ENCODE measurements at places on chromosomes 12 and 14.

DNA sequence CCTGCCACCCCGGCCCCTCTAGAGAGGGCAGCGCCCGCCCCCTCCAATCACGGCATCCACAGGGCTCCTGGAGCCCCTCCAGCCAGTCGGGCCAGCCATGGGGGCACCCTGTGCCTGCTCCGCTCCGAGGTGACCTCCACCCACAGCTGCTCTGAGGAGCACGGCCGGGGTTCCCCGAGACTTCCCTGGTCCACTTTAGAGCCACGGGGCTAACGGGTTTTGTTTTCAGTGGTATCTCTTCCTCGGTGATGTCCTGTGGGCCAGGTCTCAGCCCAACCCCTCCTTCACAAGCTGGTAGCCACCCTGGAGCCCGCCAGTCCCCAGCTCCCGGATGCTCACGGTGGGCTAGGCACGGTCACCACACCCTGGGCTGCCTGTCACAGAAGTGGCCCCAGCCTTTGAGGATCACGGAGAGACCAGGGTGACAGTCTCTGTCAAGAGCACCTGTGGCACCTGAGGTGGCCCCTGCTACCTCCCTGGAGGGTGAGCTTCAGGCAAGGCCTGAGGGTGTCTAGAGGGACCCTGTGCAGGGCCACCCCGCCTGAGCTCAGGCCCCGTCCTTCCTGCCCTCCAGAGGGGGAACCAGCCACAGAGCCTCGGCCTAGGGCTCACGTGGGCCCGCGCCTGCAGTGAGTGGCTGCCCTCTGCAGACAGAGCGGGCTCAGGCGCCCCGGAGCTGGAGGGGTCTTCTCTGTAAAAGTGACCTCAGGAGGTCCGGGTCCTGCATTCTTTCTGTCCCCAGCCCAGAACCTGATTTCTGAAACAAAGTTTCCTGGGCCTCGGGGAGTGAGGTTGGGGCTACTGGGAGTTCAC, 146.0 kb upstream of the C14orf180 start:
- no peak for ATAC-seq

DNA sequence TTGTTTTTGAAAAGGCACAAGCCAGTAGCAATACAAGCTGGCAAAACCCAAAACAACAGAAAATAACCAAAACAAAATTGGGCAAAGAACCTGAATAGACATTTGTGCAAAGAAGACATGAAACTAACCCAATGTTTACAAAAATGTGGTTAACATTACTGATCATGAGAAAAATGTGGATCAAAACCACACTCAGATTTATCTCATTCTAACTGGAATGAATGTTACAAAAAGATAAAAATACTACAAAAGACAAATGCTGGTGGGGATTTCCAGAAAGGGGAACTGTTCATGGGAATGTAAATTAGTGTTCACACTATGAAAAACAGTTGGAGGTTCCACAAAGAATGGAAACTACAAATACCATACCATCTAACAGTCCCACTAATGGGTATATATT, 26.6 kb downstream of the ASCL4 start:
- ATAC-seq: no peak

DNA sequence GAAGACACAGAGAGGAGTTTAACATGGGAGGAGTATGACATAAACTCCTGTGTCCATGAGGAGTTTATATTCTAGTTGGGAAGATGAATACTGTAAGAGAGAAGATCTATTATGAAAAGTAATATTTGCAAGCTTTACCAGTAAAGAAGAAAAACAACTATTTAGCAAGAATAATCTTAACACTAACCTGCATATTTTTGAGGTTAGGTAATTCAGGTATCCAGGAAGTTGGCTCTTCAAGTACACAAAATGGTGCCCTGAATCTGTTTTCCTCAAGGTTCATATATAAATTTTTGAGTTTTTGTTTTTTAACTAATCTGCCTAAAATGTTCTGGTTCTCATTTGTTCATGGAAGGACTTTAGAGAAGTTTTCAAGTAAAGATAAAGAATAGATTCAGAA, 33.9 kb upstream of the KCNMB4 start:
- no peak for ATAC-seq

DNA sequence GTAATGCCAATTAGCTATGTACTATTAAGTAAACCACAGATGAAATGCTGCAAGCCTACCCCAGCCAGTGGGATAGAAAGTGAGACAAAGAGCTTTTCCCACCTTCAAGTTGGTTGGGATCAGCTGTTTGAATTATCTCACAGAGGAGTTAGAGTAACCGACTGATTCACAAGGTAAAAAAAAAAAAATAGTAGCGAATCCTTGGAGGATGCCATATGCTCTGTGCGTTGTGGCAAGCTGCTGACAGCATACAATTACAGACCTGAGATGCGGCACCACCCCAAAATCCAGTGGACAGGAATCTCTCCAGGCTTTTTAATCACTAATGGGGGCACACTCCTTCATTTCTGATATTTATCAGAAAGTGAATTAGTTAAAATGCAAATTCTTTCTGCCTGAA, 157.0 kb upstream of the RMST start:
- no peak for ATAC-seq

- peak; percentile 75 for ATAC-seq
Measured at GRCh38 chr12:122064025-122064777, 14.4 kb upstream of the MLXIP start.

DNA sequence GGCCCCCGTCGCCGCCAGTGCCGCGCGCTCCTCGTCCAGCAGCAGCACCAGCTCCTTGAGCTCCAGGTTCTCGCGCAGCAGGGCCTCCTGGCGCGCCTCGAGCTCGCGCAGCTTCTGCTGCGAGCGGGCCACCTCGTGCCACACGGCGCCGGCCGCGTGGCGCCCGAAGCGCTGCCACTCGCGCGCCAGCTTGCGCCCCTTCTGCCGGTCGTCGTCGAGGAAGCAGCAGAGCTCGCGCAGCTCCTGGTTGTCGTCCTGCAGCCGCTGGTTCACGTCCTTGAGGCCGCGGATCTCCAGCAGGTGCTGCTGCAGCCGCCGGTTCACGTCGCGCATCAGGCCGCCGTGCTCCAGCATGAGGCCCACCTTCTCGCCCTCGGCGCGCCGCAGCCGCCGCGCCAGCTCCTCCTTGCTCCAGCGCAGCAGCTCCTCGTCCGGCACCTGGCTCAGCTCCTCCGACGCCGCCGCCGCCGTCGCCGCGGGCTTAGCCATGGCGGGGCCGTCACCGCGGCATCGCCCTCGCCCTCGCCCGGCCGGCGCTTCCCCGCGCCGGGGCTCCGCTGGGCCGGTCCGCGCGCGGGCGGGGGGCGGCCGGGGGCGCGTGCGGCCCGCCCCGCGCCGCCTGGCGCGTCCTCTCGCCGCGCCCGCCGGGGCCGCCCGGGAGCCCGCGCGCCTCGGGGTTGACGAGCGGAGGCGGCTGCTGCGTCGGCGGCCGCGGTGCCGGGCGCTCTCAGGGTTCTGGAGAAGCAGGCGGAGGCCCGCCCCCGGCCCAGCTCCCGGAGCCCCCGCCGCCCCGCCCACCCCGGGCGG, at the start of gene CCDC85C:
CCDC85C (minus strand) TSS at position 737 of the 807 bp plus-strand sequence; CDS start at position 489, 248 bp downstream.
- ATAC-seq: no peak

DNA sequence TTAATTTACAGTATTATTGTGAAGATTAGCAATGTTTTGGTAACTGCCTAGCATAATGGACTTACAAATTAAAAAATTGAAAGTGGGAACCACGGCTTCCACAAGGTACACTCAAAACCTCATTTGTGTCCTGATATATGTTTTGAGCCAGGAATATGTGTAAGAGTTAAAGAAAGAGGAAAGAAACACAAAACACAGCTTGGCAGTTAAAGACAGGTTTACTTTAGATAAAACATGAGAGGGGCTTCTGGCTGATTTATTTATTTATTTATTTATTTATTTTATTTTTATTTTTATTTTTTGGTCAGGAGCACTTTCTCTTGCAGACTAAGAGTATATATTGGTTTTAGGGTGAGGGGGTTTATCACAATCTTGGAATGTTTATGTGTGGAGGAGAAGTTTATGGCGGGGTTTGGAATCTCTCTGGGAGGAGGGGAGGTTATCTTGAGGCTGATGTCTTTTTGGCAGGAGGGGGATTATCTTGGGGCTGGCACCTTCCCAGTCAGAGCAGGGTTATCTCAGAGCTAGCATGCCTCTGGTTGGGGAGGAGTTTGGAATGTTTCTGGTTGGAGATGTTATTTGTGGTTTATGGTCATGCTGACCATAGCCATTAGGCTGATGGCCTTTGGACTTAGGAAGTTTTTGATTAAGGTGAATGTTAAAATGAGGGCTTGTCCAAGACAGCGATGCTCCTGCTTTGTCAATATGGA, 436.7 kb downstream of the DAD1 start:
- ATAC-seq: no peak

GRCh38 chr12:96414637-96415036, 14.4 kb upstream of the CDK17 start:
- no peak for ATAC-seq

- peak; percentile 90 for ATAC-seq
Measured at GRCh38 chr12:27822076-27822712, 42.2 kb upstream of the MANSC4 start.

GRCh38 chr12:25424211-25424731, 128.8 kb downstream of the LMNTD1 start:
- no peak for ATAC-seq

GRCh38 chr12:94231709-94232108, 83.3 kb downstream of the PLXNC1 start:
- no peak for ATAC-seq

DNA sequence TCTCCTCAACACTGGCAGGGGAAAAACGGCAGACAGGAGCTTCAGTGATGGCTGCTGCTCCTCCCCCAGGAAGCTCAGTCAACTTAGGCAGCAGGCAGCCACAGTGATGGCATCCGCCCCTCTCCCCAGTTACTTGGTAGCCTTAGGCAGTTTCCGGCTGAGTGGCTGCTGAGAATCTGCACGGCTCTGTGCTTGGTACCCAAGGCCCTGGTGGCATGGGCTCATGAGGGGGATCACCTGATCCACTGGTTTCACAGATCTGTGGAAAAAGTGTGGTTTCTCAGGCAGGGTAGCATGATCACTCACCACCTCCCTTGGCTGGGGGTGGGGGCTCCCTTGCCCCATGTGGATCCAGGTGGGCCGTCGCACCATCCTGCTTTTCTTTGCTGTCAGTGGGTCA, 244.6 kb upstream of the MDGA2 start:
- ATAC-seq: no peak

- no peak for ATAC-seq
Measured at GRCh38 chr12:49109641-49110463, 795 bp downstream of the LMBR1L start.

DNA sequence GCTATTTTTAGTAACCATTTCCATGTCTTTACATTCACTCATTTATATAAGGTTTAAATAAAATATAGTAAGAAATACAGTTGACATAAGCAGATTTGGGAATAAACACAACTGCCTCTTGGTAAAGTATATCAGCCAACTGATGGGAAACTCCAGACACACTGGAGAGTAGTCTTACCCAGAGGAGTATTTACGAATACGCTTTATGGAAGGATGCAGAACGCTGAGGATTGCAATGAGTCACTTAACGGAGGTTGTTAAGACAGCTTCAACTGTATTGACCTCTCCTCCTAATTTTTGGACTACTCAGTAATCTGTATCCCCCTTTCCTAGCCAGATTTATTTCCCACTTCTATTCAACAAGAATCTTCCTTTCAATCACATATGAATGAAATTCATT, 6.0 kb downstream of the C2CD5 start:
- no peak for ATAC-seq

- no peak for ATAC-seq
Measured at GRCh38 chr14:69705706-69706105, 61.2 kb upstream of the SRSF5 start.

DNA sequence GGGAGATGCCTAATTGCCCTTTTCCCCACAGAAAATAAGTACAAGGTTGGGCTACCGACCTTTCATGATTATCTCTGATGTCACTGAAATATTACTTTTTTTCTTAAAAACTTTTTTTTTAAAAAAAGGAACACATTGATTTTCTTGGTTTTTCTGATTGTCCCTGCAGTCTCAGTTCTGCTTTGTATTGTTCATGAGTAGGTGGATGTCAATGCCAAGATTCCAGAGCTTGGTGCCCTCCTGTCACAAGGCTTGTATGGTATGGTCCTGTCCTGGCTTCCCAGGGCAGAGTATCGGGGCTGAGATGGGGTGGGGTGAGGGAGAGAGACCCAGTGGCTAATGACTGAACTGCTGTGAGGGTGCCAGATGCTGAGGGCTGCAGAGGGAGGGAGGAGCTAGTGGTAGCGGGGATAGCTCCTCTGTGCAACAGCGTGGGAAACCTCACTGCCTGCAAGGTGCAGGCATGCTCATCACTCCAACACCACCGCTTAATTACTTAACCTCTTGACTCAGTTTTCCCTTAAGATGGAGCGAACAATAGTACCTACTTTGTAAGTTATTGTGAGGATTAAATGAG, 4.4 kb upstream of the CTDSP2 start:
- ATAC-seq: peak; percentile 21

GRCh38 chr12:12582193-12582881, 19.7 kb upstream of the DUSP16 start:
- ATAC-seq: no peak

- no peak for ATAC-seq
Measured at GRCh38 chr12:111788178-111788654, 21.5 kb downstream of the ALDH2 start.

- no peak for ATAC-seq
Measured at GRCh38 chr12:124481772-124482566, 85.4 kb downstream of the NCOR2 start.

- ATAC-seq: no peak
Measured at GRCh38 chr12:115308918-115309317, 624.9 kb upstream of the TBX3 start.

GRCh38 chr14:28772613-28773012, 6.0 kb downstream of the FOXG1 start:
- ATAC-seq: no peak

DNA sequence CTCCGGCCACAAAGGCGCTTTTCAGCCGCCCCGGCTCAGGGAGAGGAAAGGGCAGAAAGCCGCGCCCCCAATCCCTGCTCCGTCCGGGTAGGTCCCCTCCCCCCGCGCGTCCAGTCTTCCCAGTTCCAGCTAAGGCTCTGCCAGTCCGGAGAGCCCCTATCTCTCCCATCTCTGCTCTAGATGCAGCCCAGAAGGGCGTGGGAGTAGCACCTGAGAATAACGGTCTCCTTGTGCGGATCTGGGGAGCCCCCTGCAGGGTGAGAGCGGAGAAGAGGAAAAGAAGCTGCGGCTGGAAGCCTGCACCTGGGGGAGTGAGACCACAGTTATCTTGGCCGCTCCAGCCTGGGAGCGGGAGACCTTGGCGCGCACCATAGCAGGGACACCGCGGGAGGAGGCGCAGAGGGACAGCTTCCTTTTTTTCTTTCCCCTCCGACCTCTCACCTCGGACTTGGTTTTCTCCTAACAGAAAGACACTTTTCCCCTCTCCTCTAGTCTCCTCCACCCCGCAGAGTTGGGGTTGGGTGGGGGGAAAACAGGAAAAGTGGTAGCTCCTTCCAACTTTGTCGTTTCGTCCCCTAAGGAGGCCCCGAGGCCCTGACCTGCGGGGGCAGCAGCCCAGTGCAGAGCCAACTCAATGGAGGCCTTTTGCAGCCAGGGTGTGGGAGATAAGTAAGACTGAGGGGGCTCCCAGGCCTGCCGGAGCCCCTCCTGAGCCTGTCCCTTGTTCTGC, 2.4 kb downstream of the DHH start:
- peak; percentile 48 for ATAC-seq

DNA sequence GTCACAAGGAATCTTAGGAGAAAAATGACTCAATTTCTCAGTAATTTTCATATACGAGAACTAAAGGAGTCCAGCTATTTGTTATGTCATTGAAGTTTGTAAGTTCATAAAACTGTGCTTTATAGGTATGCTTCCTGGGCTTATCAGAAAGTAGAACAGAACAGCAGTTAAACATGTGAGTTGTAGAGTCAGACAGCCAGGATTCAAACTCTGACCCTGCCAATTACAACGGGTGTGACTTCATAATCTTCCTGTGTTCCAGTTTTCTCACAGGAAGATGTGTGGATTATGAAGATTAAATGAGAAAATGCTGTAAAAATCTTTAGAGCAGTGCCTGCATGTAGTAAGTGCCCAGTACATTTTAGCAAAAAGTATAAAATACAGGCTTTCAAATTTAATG, 8.9 kb downstream of the TRIM9 start:
- no peak for ATAC-seq

Measured in activated CD4-positive, CD25-positive, alpha-beta regulatory T cell treated with anti-CD3 and anti-CD28 coated beads, Interleukin-2, amount 50 U/mL, for 24 hours (primary cell).